Lung microvascular endothelial cell (primary cell): ENCODE measurements at places on chromosomes 16 and 17. TPM values are rescaled to one million over a fixed set of nuclear protein-coding genes. Genes with fewer than 3 reads are reported as not detected.

GRCh38 chr16:29007730-29008593 lies 23.1 kb downstream of the LAT start:
- DNase-seq, result no peak

DNA sequence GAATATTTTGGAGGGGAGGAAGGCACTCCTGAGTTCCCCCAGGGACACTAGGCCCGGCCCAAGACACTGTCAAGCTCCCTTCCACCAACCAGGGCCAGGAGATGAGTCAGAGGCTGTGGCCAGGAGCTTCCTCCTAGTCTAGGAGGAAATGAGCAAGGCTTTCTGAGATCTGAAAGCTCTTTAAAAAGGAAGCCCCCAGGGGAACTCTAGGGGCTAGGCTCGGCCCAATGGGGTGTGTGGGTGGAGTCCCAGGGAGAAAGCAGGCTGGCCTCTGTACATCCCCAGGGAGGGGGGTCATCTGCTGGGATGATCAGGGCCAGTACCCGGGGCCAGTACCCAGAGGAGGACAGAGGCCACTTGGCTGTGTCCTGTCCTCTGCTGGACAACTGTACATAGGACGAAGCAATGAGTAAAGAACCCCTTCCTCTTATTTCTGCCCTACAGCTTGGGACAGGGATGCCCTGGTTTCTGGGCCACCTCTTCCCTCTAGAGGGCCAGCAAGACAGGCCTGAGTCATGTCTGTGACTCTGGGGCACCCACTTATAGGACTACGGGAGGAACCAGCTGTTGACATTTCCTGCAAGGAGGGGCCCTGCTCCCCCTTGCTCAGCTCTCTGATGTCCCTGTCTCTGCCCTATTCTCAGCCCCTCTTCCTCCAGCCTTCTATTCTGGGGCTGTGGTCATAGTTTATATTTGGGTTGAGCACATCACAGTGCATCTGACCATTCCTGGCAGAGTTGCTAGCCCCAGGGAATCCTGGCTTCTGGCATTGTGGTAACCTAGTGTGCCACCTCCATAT lies 2.7 kb downstream of the FHOD1 start:
- peak; percentile 94 for DNase-seq

- DNase-seq, result no peak
Observed at GRCh38 chr17:51585514-51586104, 325.3 kb downstream of the UTP18 start.

GRCh38 chr17:2157081-2157480 lies 102.2 kb downstream of the HIC1 start:
- no peak for DNase-seq

DNA sequence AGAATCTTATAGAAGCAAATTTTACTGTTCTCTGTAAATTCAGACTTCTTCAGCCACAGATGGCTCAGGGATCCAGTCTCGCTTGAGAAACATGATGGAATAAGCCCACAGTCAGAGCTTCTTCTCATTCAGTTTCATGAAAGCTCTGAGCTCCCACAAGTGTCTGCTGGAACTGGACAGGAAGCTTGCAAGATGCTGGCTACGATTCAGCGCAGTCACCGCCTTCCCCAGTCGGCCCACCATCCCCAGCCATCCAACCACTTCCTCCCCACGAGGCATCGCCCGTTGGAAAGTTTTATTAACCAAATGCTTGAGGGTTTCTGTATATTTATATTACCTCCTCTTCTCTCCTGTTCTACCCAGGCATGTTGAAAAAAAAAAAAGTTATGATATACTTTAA lies 171.7 kb downstream of the ZFHX3 start:
- DNase-seq, result peak; percentile 89

HID1 gene
- 21.4 and 44.8 TPM in 2 replicates for total RNA-seq

DNA sequence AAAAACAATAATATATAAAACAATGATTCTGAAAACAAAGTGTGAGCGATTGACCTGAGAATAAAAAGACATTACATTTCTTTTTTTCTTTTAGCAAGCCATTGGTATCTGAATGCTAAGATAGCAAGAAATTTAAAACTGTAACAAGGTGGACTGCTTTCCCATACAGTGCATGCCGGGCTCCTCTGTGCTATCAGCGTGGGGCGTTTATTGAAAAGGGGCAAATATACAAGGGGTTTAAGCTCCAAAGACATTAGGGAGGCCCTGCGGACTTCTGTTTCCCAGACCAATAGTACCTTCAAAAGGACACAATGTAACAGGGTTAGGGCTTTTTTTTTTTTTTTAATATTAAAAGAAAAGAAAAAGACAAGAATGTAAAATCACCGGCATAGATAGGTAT lies 261.3 kb downstream of the ZFHX3 start:
- DNase-seq, result no peak

NACA2 gene
- not detected in 2 replicates for total RNA-seq

DNA sequence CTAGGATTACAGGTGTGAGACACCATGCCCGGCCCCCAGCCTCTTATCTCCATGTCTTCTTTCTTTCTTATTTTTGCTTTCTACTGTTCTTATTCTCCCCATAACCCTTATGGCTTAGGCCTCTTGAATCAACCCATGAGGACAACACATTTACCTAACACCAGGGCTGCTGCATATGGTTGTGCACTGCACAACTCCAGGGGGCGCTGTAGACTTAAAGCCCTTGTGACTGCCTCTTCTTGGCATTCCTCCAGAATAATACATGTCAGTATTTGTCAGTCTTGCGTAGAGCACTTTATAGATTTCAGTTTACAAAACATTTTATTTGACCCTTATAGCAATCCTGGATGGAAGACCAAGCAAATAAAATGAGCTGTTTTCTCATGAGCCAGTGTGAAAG lies 225.0 kb upstream of the SALL1 start:
- no peak for DNase-seq

GRCh38 chr17:76297436-76297835 lies 10.6 kb downstream of the QRICH2 start:
- peak; percentile 31 for DNase-seq

NPIPA2 gene
- 0.22 and 0.40 TPM in 2 replicates for total RNA-seq

DNA sequence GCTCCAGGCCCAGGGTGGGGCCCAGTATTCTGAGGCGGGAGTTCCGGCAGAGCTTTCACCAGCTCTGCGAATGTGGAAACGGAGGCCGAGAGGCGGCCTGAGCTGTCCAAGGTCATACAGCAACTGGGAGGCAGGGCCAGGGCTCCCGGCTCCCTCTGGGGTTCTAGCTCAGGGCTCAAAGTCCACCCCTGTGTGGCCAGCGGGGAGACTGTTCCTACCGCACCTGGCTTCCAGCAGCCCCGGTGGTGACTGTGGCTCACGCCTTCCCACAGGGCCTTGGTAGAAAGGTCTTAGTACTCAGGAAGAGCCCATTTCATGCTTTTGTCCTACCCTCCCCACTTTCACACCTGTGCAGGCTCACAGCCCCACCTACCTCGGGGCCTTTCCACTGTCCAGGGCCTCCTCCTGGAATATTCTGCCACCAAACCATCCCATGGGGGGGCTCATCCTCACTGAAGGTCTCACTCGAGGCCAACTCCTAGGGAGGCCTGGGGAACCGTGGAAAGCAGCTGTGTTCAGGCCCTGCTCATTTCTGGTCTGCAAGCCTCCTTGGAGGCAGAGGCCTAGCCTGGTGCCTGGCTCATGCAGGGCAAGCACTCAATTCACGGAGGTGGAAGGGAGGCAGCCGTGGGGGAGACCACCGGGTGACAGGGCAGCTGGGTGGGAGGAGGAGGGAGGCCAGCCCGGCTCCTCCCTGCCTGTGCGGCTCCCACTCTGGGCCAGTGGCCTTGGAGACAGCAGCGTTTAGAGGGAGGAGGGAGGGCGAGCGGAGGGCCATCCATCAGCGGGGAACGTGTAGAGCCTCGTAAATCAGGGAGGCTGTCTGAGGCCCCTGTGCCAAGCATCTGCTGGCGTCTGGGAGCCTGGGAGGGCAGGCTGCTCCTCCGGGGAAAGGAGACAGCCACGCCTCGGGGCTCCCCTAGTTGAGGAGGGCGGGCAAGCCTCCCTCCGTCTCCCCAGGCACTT lies 12.7 kb upstream of the DOC2B start:
- no peak for DNase-seq

ZNF469 gene
- 0.20 and 0.44 TPM in 2 replicates for total RNA-seq

DNA sequence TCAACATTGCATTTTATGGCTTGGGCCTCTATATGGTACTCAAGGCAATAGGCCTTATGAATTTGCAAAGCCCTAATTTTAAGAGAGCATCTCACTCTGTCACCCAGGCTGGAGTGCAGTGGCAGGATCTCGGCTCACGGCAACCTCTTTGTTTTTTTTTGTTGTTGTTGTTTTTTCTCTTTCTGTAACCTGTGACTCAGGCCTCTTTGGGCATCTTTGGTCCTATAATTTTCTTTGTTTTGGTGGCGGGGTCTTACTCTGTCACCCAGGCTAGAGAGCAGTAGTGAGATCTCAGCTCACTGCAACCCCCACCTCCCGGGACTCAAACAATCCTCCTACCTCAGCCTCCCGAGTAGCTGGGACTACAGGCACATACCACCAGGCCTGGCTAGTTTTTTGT lies 21.8 kb upstream of the HERPUD1 start:
- no peak for DNase-seq

DNA sequence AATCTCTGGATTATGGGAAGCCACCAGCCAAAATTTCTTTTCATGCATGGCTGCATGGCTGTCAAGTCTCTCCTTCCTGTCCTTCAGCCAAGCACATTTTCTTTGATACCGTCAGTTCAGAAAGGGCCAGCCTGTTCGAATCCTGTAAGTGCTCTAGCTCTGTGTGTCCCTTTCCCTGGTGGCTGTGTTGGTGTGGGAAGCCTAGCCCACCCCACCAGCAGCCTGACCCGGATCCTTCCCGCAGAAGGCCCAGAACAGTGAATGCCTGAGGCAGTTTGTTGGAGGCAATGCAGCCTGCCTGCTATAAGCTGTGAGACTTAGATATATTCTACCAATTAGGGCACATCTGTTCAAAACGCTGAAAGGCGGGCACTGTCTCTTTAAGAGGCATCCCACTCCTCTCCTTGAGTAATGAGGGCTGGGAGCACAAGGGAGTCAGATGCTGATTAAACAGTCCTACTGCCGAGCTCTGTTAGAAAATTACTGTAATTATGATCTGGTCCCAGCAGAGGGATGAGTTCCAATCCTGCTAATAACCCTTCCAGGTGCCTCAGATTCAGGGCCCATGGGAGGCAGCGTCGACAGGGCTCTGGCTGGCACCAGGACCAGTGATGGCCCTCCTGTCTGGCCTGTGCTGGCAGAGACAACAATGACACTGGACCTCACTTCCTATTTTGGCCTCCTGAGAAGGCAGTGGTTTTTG lies 18.4 kb downstream of the SNX11 start:
- DNase-seq, result no peak

DNA sequence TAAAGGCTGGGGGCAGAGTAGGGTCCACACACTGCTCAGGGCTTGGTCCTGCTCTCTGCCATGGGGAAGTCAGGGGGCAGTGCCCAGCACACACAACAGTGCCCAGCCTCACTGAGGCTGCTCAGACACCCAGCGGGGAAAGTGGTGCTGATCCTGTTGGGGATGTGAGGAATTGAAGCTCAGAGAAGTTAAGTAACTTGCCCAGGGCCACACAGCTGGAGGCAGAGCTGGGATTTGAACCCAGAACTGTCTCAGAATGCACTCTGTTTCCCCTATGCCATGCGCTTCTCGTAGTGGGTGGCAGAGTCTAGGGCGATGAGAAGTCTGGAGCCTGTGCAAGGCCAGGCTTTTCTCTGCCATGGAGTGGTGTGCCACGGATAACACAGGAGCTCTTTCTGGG lies 59.3 kb downstream of the SDK2 start:
- no peak for DNase-seq

GRCh38 chr17:885971-886571 lies 93.5 kb downstream of the NXN start:
- DNase-seq, result no peak

- no peak for DNase-seq
Observed at GRCh38 chr17:39450051-39450450, 1.0 kb downstream of the MED1 start.

SNAI3 gene
- total RNA-seq, result under 0.01 and 0.22 TPM in 2 replicates

- no peak for DNase-seq
Observed at GRCh38 chr17:562174-562573, 152.5 kb downstream of the VPS53 start.

ST6GALNAC1 gene
- not detected in 2 replicates for total RNA-seq

DNA sequence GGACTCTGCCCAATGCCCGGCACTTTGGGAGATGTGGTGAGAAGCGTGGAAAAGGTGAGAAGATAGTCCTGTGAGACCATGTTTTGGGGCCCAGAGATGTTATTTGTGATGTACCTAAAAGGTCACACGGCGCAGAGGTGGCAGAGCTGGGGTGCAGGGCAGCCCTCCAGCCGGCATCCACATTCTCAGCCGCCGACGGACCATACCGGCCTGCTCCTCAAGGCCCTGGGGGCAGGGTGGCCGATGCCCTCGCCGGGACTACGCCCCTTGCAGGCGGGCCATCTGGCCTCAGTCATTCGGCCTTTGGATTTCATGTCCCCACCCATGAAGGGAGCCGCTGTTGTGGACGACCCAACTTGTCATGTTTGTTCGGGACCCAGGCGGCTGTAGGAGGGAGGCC lies 131.4 kb upstream of the GSE1 start:
- DNase-seq, result no peak

DNA sequence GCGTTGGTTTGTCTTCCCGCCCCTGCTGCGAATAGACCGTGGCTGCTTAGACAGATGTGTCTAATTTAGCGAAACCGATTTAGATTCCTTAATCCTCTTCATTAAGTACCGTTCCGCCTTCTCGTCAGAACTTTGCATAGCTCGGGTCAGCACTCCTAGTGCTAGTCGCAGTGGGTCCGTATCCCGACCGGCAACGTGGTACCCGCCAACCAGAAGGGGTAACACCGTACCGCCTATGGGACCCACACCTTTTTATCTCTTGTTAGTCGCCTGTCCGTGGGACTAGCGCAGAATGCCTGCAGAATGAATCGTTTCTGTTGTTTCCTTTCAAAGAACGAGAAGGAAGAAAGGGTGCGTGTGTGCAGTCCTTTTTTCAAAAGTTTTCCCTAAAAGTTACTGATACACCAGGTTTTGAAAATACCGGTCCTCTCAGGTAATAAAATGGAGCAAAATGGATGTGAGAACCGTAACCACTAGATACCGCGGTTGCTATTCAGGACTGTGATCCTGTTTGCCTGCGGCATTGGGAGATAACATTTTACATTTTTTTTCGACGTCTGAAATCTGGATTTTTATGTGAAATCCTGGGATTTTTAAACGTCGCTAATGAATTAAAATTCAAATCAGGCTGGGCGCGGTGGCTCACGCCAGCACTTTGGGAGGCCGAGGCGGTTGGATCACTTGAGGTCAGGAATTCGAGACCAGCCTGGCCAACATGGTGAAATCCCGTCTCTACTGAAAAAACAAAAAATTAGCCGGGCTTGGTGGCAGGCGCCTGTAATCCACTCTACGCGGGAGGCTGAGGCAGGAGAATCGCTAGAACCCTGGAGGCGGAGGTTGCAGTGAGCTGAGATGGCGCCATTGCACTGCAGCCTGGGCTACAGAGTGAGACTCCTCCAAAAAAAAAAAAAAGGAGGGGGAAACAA lies 998 bp upstream of the SRSF1 start:
- no peak for DNase-seq
